Stimulated activated CD4-positive, alpha-beta T cell treated with anti-CD3 and anti-CD28 coated beads, Interleukin-1b, Interleukin-23, amount 100 ng/mL, for 1 hour (primary cell): ENCODE measurements at places on chromosomes 12 and 14.

GRCh38 chr14:101775826-101776225 lies 14.3 kb downstream of the PPP2R5C start:
- DNase-seq: no peak

GRCh38 chr14:23406725-23407355 lies 1.2 kb downstream of the MYH6 start:
- DNase-seq: no peak

DNA sequence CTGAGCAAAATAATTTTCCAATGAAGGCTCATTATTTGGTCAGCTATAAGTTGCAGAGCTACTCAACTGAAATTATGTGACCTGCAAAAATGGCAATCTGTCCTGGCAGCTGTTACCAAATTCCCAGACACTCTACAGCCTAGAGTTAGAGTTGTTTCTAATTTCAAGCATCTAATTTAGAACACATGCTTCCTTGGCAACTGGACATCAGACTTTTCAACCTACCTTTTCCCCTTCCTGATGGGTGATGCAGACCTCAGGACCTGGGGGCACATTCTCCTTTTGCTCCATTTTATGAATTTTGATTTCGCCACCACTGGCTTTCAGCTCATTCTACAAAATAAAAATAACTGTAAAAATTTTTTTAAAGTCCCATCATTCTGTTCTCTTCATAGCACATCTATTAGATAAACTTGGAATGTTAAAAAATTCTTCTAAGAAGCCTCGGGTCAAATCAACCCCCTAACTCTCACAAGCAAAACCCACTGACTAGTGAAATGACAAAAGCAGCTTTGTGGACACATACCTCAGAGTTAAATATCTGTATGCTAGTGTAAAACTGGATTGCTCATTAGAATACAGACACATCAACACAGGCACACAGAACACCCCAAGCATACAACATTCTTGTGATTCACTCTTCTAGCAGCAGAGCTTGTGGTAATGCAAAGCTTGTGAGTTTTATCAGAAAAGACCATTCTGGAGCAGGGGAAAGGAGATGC lies 33.5 kb upstream of the CERS5 start:
- no peak for DNase-seq

- DNase-seq: peak; percentile 23
Observed at GRCh38 chr14:49687942-49688700, at the start of gene POLE2. Gene POLE2, minus strand, starts transcription at chr14:49688214. Its CDS starts 11 bp downstream, at chr14:49688203.

- no peak for DNase-seq
Observed at GRCh38 chr12:100951756-100952155, 157.2 kb downstream of the ANO4 start.

GRCh38 chr12:53696285-53696654 lies 20.4 kb upstream of the ATP5MC2 start:
- DNase-seq: no peak

DNA sequence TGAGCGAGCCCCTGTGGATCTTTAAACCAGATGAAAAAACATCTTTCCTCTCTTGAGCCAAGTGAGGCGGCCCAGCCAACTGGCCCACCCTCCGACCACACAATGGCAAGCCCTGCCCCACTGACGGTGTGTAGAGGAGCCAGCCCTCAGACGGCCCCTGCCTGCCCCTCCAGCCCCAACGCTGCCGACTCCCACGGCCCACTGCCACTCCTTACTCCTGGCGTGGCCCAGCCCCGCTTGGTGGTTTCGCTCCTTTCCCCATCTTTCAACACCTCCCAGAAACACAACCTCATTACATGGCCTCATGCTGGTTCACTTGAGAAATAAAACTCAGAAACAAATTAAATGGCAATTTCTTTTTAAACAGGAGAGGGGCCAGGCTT lies 80.6 kb upstream of the DICER1 start:
- DNase-seq: no peak

DNA sequence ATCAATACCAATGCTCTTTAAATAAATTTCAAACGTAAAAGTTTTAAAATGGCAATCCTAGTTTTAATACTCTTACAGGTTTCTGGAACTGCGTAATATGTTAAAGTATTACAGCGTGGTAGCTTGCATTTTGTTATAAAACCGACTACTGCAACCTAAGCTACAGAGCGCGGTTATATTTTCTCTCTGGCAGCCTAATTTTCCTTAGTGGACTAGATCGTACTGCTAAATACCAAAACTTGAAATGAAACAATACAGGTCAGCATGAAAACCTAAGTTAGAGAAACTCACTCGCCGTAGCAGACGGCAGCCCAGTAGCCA lies 1.2 kb downstream of the CCDC92 start:
- DNase-seq: no peak

GRCh38 chr14:93476305-93476704 lies 45.6 kb downstream of the UNC79 start:
- no peak for DNase-seq

DNA sequence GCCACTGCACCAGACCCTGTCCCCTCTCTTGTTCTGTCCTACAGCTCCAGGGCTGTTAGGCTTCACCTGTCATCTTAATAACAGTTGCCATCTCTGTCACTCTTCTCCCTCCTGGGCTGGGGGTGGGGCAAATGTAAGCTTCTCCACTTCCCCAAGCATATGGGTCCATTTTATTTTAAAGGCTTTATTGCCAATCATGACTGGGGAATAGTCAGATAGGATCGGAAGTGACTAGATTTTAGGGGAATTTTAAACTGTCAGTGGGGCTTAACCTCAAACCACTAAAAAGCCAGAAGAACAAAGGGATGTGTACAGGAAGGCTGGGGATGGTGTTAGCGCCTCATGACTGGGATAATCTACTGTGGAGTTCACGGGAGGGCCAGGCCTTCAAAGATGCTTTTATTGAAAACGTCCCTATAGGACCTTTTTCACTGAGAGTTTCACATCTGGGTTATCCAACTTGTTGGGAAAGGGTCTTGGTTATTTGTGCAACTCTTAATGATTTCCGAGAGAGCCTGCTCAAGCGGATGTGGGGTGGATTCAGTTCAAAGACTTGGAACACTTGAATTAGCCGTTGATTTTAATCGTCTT lies 41.6 kb downstream of the CHST11 start:
- no peak for DNase-seq

DNA sequence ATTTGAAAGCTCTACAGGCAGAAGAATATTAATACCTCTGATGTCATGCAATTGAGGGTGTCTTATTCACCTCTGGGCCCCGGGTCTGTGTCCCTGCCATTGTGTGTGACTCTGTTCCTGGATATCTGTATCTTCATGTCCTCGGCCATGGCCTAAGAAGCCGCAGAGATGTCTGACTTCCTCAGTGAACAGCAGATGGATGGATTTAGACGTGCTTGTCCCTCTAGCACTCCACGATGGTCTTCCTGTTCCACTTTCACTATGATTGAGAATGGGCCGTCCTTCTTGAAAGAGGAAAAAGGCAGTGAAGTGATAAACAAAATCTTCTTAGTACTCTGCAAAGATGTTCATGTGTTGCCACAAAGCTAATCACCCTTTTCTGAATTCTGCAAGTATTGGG lies 217.4 kb downstream of the SLC41A2 start:
- no peak for DNase-seq

GRCh38 chr12:69655616-69656340 lies 43.3 kb downstream of the BEST3 start:
- DNase-seq: no peak

GRCh38 chr14:89502966-89503365 lies 85.9 kb upstream of the FOXN3 start:
- no peak for DNase-seq
